ENCODE measurements at places on chromosomes 4 and X. TPM values are rescaled to one million over a fixed set of nuclear protein-coding genes. Genes with fewer than 3 reads are reported as not detected.
A peak's percentile ranks its signal among the peaks of the same experiment; 100 is the strongest.

- no peak for DNase-seq
These were observed 36.9 kb downstream of the ANKRD17 start for GRCh38 chr4:73221734-73222133.

DNA sequence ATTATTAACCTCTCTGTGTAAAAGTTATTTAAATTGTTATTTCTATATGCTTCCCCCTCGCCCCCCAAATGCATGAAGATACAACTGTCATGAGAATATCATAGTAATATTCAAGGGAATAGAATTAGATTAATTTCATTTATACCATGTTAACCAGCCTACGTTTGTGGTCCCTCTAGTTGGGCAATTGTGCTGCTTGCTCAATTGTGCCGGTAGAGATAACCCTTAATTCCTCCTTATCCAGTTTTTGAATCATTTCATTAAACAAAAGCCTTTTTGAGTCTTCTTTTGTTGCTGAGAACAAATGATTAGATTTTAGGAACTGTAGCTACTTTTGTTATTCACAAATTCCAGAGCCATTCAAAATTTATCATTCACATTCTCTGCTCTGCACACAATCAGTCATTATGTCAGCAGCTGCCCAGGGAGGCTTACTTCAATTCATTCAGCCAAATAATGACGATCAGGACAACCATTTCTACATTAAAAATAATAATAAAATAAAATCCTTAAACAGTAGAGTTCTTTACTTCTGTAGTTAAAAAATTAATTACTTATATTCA, 98.1 kb downstream of the ADGRL3 start:
- no peak for DNase-seq

GRCh38 chrX:74195605-74196004, 108.4 kb upstream of the ZCCHC13 start:
- no peak for DNase-seq

Gene CCDC158
- total RNA-seq, result not detected

DNA sequence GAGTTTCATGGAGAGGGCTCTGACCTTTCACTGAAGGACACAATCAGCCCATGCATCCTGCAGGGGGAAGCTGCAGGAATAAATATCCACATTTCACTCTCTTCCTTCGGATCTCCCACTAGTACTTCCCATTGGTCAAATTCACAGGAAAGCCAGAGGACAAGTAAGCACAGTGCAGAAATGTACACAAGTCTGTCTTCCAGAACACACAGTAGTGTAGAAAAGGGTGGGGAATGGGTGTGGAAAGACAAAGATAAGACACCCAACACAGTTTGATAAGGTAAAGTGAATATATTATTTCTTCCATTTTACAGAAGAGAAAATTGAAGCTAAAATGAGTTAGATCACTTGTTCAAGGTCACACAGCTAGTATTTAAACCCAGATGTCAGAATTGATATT, 81.1 kb upstream of the PCDH19 start:
- DNase-seq, result no peak

Gene COL4A6
- total RNA-seq, result not detected

Gene CYSLTR1
- 0.27 TPM for total RNA-seq

DNA sequence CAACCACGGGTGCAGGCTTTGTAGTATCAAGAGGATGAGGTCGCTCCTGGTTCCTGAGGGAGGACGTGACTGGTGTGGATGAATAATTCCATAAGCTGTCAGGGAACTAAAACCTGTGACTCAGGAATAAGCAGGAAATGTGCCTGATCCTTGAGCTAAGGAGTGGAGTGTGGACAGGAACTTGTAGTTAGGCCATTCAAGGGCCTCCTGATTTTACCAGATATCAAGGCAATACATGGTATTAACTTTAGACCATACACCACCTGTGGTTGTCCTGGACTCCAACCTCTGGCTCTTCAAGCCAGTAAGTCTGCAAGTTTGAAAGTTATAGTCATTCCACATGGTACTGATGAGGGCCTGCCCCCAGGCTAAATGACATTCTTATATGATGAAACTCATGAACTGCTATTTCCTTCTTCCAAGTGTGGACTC, 12.1 kb upstream of the ING2 start:
- no peak for DNase-seq

DNA sequence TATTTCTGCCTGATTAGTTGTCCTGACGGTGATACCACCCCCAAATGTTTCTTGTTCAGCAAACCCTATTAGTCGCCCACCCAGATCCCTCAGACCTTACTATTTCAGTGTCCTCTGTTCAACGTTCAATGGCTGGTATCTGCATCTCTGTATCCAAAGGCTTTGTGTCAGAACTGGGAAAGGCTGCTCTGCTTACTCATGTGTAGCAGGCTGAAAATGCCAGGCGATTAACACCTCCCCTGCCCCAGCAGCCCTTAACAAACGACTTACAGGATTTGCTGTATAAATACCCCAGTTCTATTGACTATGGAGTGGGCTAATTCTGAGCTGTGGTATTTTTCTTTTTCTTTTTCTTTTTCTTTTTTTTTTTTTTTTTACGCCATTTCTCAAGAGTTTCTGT, 415.0 kb downstream of the ZNF674 start:
- DNase-seq, result no peak

DNA sequence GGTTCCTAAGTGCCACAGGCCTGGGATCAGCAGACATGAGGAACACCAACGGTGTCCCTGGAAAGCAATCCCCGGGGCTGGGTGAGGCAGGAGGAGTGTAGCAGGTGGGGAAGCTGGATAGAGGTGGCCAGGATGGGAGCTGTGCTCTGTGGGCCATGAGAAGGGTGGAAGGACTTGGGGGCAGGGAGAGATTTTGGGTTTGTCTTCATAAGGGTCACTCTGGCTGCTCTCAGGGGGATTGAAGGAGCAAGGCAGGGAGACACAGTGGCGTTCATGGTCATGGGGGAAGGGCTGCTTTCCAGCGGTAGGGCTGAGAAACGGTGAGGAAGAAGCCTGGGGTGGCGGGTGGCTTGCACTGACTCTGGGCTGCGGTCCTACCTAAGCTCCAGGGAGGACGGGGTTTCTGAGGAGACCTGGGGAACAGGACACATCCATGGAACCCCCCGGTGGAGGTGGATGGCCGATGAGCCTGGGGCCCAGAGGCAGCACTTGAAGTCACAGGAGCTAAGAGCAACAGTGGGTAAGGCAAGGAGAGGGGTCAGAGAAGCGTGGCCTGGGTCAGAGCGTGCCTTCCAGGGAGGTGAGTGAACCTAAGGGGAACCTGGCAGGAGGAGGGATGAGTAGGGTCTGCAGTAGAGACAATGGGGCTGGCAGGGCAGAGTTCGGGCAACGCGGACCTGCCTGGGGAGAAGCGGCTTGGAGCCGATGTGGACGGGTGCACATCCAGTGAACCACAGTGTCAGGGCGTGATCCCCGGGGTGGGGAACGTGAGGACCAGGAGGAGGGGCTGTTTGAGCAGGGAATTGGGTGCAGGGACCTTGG, 12.4 kb upstream of the CTBP1 start:
- DNase-seq, result no peak

- DNase-seq, result no peak
These were observed 2.6 kb downstream of the SLC25A31 start for GRCh38 chr4:127732623-127733328.

GRCh38 chr4:88497859-88498409, 25.6 kb downstream of the PYURF start:
- no peak for DNase-seq

Gene CD99L2
- total RNA-seq, result 13.7 TPM

- no peak for DNase-seq
These were observed 45.2 kb downstream of the C4orf50 start for GRCh38 chr4:5973033-5973432.

Gene CPZ
- total RNA-seq, result not detected

DNA sequence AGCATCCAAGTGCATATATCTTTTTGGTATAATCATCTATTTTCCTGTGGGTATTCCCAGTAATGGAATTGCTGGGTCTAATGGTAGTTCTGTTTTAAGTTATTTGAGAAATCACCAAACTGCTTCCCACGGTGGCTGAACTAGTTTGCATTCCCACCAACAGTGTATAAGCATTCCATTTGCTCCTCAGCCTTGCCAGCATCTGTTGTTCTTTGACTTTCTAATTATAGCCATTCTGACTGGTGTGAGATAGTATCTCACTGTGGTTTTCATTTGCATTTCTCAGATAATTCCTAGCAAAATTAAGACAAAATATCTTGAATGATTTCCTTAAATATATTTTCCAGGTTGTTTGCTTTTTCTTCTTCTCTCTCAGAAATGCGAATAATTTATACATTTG, 341.1 kb downstream of the GBA3 start:
- no peak for DNase-seq

Gene CLGN
- not detected for total RNA-seq

DNA sequence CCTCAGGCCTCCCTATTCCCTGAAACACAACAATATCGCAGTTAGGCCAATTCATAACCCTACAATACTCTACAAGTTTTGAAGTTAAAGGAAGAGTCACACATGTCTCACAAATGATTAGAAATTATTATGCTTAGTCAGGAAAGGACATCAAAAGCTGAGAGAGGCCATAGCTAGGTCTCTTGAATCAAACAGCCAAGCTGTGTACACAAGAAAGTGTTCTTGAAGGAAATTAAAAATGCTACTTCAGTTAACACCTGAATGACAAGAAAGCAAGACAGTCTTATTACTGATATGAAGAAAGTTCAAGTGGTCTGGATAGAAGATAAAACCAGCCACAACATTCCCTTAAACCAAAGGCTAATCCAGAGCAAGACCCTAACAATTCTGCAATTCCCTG, 23.6 kb upstream of the GUCY1A1 start:
- no peak for DNase-seq

Gene TMEM271
- total RNA-seq, result not detected

DNA sequence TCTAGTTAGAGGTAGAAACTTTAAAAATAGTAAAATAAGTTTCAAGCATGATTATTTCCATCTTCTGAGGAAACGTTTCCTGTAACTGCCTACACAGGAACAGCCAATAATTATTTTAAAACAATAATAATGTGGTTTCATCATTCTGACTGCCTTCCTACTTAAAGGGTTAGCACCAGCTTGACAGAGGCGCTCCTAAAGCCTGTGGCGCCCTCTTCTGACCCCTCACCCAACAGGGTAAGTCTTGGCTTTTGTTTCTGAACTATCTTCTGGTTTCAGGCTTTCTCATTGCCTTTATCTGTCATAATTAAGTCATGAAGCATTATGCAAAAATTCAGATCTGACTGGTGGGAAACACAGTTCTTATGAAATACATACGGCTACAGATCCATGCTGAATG, 96.7 kb downstream of the ITM2A start:
- peak; percentile 62 for DNase-seq

Gene FAM149A
- 0.80 TPM for total RNA-seq

Gene GAB3
- total RNA-seq, result 6.2 TPM

Gene RTL9
- not detected for total RNA-seq

- no peak for DNase-seq
These were observed 66.3 kb downstream of the WWC2 start for GRCh38 chr4:183165376-183165775.

GRCh38 chr4:9781343-9782135, at the start of gene DRD5:
Gene DRD5, plus strand, starts transcription at chr4:9781634. Its CDS starts 396 bp downstream, at chr4:9782030.
- no peak for DNase-seq

GRCh38 chr4:15100994-15101695, 98.9 kb downstream of the CPEB2 start:
- DNase-seq, result no peak
